ENCODE measurements at places on chromosomes 13 and 19. TPM values are rescaled to one million over a fixed set of nuclear protein-coding genes. Genes with fewer than 3 reads are reported as not detected.

The CCDC8 gene
- 0.45 TPM for total RNA-seq

The CRTC1 gene
- total RNA-seq, result 0.90 TPM

The LGALS4 gene
- total RNA-seq, result not detected

The PBX4 gene
- total RNA-seq, result not detected

The TMPRSS9 gene
- not detected for total RNA-seq

The LRG1 gene
- total RNA-seq, result 0.36 TPM

The ZDHHC20 gene
- 84.4 TPM for total RNA-seq

The PNMA8C gene
- total RNA-seq, result not detected

The SLC6A16 gene
- total RNA-seq, result 0.09 TPM

The VSIG10L gene
- total RNA-seq, result 0.18 TPM

The PRRG2 gene
- 4.2 TPM for total RNA-seq

The EID2B gene
- total RNA-seq, result 3.0 TPM

The TMEM255B gene
- 26.9 TPM for total RNA-seq

The ZNF324B gene
- total RNA-seq, result 8.7 TPM

The COX7A1 gene
- 4.4 TPM for total RNA-seq

The ZNF222 gene
- 5.6 TPM for total RNA-seq

The AMH gene
- total RNA-seq, result 0.18 TPM

The LIM2 gene
- total RNA-seq, result not detected

The KANK2 gene
- 43.2 TPM for total RNA-seq

The ZNF98 gene
- under 0.01 TPM for total RNA-seq

The MED26 gene
- 4.6 TPM for total RNA-seq

The ZNF780B gene
- total RNA-seq, result 14.6 TPM

The MEIOSIN gene
- total RNA-seq, result not detected

The CGB8 gene
- total RNA-seq, result not detected

The HIPK4 gene
- total RNA-seq, result under 0.01 TPM

The ZNF865 gene
- total RNA-seq, result 0.54 TPM

The ZNF497 gene
- total RNA-seq, result 0.81 TPM

The IFI30 gene
- total RNA-seq, result not detected

The ARRDC5 gene
- not detected for total RNA-seq

The MCEMP1 gene
- not detected for total RNA-seq

The RDH8 gene
- total RNA-seq, result not detected

The CGB2 gene
- total RNA-seq, result 0.19 TPM

The LILRA6 gene
- not detected for total RNA-seq

The BCL3 gene
- total RNA-seq, result 7.0 TPM
